PC-3 (cell line): ENCODE measurements at places on chromosomes 5 and 9. TPM values are rescaled to one million over a fixed set of nuclear protein-coding genes. Genes with fewer than 3 reads are reported as not detected.

The ZDHHC11 gene
- total RNA-seq, result 21.5 and 26.0 TPM in 2 replicates

DNA sequence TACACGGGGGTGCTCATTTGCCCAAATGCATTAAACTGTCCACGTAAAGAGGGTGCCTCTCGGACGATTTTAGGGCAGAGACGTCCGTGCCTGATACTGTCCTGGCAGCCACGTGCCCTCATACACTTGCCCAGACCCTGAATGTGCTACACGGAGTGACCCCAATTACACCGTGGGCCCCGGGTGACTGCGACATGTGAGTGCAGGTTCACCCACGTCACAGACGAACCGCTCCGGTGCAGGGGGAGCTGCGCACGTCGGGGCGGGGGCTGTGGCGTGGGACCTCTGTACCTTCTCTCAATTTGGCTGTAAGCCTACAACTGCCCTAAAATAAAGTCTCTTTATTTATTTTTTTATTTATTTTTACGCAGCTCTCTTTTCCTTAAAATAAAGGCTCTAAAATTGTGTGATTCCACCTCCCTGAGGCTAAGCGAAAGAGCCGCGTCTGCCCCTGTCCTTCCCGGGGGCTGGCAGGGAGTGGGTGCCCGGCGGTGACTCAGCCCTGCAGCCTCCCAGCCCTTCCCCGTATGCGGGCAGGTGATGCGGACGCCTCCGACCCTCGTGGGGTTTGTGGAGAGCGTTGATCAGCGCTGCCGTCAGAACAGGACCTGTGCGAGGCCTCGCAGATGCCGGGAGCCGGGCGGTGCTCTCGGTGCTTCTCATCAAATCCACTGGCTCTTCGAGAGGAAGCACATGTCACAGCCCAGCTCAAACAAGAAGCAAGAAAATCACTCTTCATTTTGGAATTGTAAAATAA, 9.2 kb upstream of the EGFL7 start:
- DNase-seq, result no peak

The CENPP gene
- 2.7 and 8.3 TPM in 2 replicates for total RNA-seq

The SAXO1 gene
- total RNA-seq, result not detected in 2 replicates

The QRFP gene
- not detected in 2 replicates for total RNA-seq

DNA sequence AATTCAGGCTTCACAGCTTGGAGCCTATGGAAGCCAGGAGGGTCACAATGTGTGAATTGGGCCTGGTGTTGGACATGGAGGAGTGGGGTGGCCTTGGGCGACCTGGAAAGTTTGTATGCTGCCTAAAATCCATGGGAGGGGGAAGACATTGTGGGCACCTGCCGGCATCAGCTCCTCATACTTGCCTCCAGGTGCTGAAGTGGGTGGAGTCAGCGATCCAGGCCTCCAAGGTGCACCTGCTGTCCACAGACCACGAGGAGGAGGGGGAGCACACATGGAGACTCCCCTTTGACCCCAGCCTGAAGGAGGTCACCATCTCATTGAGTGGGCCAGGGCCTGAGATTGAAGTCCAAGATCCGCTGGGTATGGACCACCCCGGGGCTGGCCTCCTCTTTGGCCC, 29.1 kb downstream of the HMCN2 start:
- no peak for DNase-seq

GRCh38 chr9:94952565-94953373, 226.3 kb downstream of the AOPEP start:
- DNase-seq, result no peak

GRCh38 chr5:81513982-81514381, 120.0 kb upstream of the ACOT12 start:
- peak; percentile 34 for DNase-seq

GRCh38 chr9:85215416-85215815, 526.3 kb downstream of the AGTPBP1 start:
- no peak for DNase-seq

The ARL15 gene
- 6.0 and 6.9 TPM in 2 replicates for total RNA-seq

GRCh38 chr5:123665822-123666371, 153.9 kb downstream of the CSNK1G3 start:
- DNase-seq, result peak; percentile 24

DNA sequence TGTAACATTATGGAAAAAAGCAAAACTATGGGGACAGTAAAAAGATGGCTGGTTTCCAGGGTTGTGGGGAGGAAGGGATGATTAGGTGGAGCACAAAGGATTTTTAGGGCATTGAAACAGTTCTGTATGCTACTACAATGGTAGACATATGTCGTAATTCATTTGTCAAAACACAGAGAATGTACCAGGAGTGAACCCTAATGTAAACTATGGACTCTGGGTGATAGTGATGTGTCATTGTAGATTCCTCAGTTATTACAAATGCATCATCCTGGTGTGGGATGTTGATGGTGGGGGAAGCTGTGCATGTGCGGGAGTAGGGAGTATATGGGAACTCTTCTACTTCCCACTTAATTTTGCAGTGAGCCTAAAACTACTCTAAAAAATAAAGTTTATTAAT, 135.0 kb upstream of the GABRP start:
- DNase-seq, result no peak

DNA sequence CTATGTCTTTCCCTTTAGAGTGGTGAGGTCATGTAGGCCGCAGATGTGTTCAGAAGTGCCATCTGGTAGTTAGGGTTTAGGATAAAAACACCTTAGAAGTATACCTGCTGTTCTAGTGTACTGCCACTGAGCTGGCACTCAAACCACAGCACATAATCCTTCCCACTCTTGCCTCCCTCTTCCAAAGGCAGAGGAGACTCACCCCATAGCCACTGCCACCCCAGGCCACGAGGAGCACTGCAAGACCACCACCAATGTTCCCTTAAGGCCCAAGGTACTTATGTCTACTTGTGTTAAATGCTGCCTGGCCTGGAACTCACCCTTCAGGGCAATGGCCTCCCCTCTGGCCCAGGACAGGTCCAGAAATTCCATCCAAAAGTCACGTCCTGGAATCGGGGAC, 379.5 kb upstream of the EDIL3 start:
- DNase-seq, result no peak

- DNase-seq, result no peak
Observed at GRCh38 chr9:125549891-125550885, 156.8 kb downstream of the MAPKAP1 start.

GRCh38 chr5:132238901-132239500, 11.3 kb upstream of the P4HA2 start:
- DNase-seq, result no peak

DNA sequence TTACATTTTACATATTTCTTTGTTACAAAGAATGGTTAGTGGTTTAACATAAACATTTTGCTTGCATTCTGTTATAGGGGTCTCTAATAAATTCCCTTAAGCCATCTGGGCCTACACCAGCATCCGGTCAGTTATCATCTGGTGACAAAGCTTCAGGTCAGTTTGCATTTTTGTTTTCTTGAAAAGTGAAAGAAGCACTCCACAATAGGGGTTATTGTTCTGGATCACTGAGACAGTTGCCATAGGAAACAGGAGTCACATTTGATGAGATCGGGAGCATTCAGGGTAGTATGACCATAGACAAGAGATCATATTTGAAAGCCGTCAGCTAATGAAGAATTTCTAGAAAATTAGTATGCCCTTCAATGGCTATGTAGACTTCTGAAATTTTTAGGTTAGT, 63.6 kb downstream of the NUP214 start:
- DNase-seq, result no peak

- DNase-seq, result no peak
Observed at GRCh38 chr9:85168412-85168811, 498.9 kb downstream of the NTRK2 start.

DNA sequence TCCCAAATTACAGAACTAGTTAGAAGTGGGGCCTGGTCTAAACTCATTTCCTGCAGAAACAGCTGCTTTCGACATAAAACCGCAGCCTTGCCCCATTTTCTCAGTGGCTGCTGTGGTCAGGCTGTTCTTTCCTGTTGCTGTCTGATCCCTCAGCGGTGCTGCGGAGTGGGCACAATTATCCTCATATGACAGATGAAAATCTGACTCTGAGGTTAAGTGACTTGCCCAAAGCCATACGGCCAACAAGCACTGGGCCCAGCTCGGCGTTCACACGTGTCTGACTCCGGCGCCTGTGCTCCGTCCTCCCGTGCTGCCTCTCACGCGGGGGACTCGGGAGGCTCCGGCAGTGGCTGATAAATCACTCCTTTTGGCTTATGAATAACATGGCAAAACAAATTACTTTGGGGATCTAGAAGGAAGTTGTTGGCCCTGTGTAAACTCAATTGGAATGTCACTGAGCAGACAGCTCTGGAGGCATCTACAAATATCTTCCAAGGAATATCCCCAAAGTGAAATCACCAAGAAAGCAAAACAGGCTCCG, 142.6 kb upstream of the LMX1B start:
- no peak for DNase-seq

The MOB3B gene
- total RNA-seq, result 2.6 TPM in 2 replicates

GRCh38 chr5:98282521-98282920, 490.9 kb upstream of the RGMB start:
- no peak for DNase-seq

The HSD17B3 gene
- total RNA-seq, result 0.26 TPM in 1 of 2 replicates, not detected in the other

GRCh38 chr5:109155625-109156024, 254.1 kb downstream of the PJA2 start:
- DNase-seq, result no peak

GRCh38 chr5:82142217-82142841, 135.8 kb downstream of the RPS23 start:
- no peak for DNase-seq

- DNase-seq, result no peak
Observed at GRCh38 chr5:14359069-14360043, 216.2 kb downstream of the TRIO start.
